ENCODE measurements at places on chromosomes 2 and 18.

- peak; percentile 6 for DNase-seq
Observed at GRCh38 chr2:114119862-114120261, 230.0 kb downstream of the ACTR3 start.

DNA sequence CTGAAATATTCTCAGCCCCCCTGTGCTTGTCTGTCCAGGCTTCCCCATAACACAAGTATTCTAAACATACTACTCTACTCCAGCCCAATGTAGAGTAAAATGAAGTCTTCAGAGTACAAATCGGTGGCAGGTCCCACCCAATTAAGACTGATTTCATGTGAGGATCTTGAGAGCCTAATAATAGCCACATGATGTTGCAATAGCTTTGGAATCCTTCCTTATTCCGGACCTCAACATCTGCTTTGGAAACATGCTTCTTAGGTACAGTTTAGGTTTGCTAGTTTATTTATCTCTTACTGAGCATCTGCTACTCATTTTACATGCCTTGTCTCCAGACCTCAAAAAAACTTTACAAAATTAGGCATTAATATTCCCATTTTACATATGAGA is 207.3 kb upstream of the RAB6C start:
- no peak for DNase-seq

- peak; percentile 79 for DNase-seq
Observed at GRCh38 chr2:171531291-171531690, 9.0 kb downstream of the CYBRD1 start.

- DNase-seq, result peak; percentile 17
Observed at GRCh38 chr2:171210864-171211431, 50.3 kb upstream of the TLK1 start.

- no peak for DNase-seq
Observed at GRCh38 chr2:124822516-124822915, 797.4 kb downstream of the CNTNAP5 start.
